ENCODE measurements at places on chromosomes 2 and 18.

DNA sequence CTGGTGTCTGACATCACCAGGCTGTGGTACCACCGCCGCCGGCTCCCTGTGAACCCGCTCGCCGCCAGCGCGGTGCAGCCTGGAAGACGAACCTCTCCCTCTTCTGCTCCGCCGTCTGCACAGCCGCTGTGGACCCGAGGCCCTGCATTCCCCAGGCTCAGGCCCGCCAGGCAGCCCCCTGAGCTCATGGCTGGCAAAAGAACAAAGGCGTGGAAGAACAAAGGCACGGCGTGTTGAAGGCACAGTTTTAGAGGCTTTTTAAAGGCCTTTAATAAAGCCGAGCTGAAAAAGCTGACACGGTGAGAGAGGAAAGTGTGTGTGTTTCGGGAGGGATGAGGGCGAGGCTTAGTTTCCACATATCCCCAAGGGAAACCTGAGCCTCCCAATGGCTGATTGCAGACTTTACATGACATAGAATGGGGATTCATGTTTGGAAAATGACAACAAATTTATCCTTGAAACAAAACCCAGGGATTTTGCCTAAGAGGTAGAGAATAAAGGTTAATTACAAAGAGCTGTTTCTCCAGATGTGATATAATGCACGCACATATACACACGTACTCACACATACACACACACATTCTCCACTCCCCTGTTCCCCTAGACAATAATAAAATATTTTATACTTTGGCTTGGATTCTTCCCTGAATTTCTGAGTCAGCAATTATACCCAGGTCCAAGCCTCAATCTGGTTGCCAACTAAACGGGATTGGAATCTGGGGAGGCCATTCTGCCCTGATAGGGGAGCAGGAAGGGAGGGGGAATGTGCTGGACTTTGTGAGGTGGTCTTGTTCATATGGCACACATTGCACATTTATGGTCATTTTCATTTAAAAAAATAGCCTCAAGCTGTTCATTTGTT, 39.7 kb downstream of the RFX8 start:
- no peak for DNase-seq

- no peak for DNase-seq
These were observed 147.2 kb downstream of the MBP start for GRCh38 chr18:76985156-76985950.

- DNase-seq: no peak
These were observed 75.5 kb downstream of the DDX1 start for GRCh38 chr2:15666861-15667808.

DNA sequence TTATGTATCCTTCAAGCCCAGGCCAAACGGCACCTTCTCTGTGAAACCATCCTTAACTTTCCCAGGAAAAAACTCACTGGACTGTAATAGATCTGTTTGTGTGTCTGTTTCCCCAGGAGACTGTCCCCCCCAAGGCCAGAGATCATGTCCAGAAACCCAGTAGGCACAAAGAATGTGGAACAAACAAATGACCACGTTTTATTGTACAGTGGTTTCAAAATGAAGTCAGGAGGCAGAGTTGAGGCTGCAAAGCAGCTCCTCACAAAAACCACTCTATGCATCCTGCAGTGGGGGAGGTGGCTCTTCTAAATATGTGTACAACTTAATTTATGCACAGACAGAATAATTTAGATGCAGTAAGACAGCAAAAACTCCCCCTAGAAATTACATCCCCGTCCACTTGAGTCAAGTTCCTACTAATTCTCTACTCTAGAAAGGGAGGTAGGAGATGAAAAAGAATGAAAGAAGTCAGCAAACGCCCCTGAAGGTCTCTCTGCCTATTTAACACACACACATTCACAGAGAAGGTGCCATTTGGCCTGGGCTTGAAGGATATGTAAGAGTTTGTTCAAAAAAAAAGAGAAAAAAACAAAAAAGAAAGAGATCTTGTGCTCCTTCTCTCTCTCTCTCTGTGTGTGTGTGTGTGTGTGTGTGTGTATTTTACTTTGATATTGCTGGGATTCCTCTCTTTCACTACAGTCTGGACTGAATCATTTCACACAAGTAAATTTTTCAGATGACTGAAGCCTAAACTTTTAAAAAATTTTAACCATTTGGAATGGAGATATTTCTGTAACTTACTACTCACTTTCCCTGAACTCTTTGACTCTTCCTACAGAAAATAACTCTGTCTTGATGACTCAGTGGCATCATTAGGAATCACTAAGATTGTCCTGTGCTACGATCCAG, 19.5 kb downstream of the BCL2 start:
- no peak for DNase-seq

- DNase-seq: no peak
These were observed 72.7 kb upstream of the LYPD6B start for GRCh38 chr2:148965623-148966437.

GRCh38 chr18:55968550-55968949, 380.6 kb upstream of the TCF4 start:
- DNase-seq: no peak

DNA sequence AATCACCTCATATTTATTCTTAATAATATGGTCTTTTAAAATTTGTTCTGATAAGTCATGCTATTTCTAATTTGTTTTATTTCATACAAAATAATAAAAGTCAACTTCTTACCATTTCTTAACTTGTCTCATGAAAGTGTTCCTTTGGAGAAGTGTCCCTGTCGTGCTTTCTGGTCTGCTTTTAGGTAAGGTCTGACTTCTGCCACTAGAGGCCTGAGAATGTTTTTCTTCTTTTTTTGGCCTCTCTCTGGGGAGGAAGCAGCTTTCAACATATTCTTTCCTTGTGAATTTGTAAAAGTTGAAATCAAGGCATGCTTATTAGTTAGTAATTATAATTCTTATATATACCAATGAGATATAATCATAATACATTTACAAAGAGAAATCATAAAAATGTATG, 39.4 kb downstream of the MAP2 start:
- DNase-seq: no peak

- no peak for DNase-seq
These were observed 630.5 kb downstream of the TDRD15 start for GRCh38 chr2:21754164-21754788.

DNA sequence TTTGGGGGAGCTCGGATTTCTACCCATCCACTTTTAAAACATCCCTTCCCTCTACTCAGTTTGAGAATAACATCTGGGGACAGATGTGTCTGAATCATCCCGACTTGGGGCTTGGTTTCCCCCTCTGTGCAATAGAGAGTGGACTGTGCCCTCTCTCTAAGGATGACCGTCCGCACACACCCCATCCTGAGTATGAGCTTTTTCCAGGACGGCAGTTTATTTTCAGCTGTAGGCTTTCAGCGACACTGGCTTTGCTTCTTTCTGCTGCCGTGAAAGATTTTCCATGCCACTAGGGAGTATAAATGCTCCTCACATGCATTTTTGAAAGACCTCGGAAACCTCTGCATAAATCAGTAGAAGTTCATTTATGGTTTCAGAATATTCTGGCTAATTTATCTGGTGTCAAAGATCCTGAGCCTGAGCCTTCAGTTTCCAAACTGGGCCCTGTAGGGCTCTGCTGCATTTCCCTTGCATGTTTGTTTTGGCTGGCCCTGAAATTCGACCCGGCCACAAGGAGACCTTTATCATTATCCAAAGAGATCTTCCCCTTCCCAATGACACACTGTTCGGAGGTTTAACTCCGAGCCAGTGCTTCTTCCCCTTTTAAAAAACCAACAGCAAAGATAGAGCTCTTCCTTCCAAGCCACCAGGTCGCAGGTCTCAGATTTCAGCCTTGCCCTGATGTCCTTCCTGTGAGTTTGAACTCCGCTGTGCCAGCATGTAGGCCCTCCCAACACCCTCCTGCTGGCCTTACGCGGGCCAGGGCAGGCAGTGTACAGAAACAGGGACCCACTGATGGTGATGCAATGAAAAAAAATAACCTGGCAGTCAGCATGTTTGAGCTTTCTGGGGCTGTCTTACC, 53.3 kb downstream of the FECH start:
- DNase-seq: no peak

- DNase-seq: no peak
These were observed 7.7 kb upstream of the KCMF1 start for GRCh38 chr2:84963323-84963691.
